Fibroblast of skin of left quadriceps (primary cell): ENCODE measurements at places on chromosomes 1 and 21.

GRCh38 chr1:94324178-94324544, 86.8 kb upstream of the ARHGAP29 start:
- DNase-seq: peak; percentile 78

- no peak for DNase-seq
Measured at GRCh38 chr1:205069371-205070125, 14.7 kb downstream of the TMEM81 start.

- DNase-seq: no peak
Measured at GRCh38 chr1:24951337-24951736, 21.3 kb upstream of the RUNX3 start.

GRCh38 chr1:29754573-29755375, 518.5 kb downstream of the PTPRU start:
- DNase-seq: no peak

DNA sequence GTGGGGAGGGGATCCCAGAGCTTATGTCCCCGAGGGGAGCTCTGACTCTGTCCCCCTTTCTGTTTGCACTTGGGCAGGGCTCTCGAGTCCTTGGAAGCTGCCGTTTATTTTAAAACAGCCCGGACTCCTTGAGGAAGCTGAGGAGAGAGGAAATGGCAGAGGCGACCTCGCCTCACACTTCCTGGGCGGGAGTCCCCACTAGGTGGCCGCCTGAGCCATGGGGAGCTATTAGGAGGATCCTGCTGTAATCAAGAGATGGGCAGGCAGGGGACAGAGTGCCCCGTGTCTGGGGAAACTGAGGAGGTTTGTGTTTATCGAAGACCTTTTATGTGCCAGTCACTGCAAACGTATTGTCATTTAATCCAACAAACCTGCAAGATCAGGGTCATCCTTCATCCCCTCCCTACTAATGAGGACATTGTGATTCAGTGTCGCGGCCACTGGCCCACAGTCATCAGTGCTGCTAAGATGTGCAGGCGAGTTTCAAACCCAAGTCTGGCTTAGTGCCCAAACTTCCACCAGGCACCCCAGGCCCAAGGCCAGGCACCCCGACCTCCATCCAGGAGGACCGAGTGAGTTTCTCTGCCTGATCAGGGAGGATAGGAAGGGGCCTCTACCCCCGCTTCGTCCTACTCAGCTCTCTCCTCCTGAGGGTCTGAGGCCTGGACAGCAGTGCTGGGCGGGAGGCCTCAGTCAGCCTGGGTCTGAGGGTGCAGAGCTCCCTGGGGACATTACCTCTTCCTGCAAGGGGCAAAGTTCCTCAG, 316.9 kb upstream of the VAMP3 start:
- no peak for DNase-seq

DNA sequence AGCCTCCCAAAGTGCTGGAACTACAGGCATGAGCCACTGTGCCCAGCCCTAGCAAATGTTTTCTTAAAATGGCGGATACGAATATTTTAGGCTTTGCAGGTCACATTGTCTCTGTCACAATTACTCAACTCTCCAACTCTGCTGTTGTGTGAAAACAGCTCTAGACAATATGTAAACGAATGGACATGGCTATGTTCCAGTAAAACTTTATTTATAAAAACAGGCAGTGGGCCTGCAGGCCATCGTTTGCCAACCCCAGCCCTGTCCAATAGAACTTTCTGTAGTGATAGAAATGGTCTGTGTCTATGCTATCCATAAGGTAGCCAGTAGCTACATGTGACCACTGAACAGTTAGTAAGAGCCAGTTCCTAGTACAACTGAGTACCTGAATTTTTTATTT, 4.3 kb upstream of the FBXO6 start:
- DNase-seq: no peak
